ENCODE measurements at places on chromosomes 1 and 21. TPM values are rescaled to one million over a fixed set of nuclear protein-coding genes. Genes with fewer than 3 reads are reported as not detected.

The EFNA1 gene
- not detected for total RNA-seq

GRCh38 chr1:182405578-182405977 lies 5.1 kb upstream of the TEDDM1 start:
- no peak for DNase-seq

GRCh38 chr1:86913399-86913895 lies 479 bp downstream of the SELENOF start:
- DNase-seq, result peak; percentile 58

GRCh38 chr1:53057127-53057526 lies 4.9 kb upstream of the PODN start:
- DNase-seq, result no peak

DNA sequence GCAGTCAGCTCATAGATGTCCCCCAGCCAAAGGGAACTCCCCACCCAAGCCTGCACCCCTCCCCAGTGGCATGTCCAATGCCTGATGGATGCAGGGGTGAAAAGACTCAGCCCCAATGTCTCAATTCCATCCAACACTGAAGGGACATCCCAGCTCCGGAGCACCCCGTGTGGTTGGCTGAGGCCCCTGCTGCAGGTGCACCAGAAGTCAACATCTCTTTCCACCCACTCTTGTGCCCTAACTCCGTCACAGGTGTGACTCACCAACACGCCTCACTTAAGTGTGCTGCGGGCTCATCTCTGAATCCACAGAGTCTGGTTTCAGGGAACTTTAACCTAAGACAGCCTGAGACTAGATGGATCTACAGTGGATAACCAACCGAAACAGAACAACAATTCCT lies 40.9 kb upstream of the ZBTB18 start:
- no peak for DNase-seq

The EPS8L3 gene
- not detected for total RNA-seq

DNA sequence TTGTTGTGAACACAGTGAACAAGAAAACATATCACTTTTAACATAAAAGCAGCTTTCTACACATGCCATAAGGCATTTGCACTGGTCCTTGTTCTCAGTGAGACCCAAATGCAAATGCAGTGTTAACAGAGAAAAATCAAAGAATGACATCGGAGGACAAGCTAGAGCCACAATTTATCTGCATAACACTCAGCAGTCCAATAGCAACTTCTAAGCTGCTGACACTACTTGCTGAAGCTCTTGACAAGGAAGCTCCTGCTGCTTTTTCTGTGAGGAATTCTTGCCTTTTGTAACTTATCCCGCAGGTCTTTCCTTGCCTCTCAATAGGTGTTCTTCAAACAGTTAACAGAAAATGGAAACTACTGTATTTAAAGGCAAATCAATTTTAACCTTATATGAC lies 34.7 kb downstream of the USH2A start:
- DNase-seq, result no peak

- peak; percentile 32 for DNase-seq
These were observed 1.7 kb downstream of the NR5A2 start for GRCh38 chr1:200029035-200029821.

- DNase-seq, result no peak
These were observed 4.4 kb upstream of the CAPN2 start for GRCh38 chr1:223708001-223708359.

The KCNA3 gene
- 49.0 TPM for total RNA-seq

- DNase-seq, result no peak
These were observed 60.5 kb upstream of the CR2 start for GRCh38 chr1:207393610-207394009.

The UBXN10 gene
- 0.29 TPM for total RNA-seq

GRCh38 chr1:15433471-15433870 lies 4.8 kb upstream of the CTRC start:
- DNase-seq, result no peak

- DNase-seq, result no peak
These were observed 152.3 kb downstream of the DMRTA2 start for GRCh38 chr1:50270926-50271325.

The FAM177B gene
- not detected for total RNA-seq

The LORICRIN gene
- total RNA-seq, result not detected

The PLCH2 gene
- total RNA-seq, result 11.8 TPM

The LEFTY2 gene
- total RNA-seq, result not detected

GRCh38 chr1:19300211-19300610 lies 11.6 kb upstream of the AKR7A3 start:
- no peak for DNase-seq

DNA sequence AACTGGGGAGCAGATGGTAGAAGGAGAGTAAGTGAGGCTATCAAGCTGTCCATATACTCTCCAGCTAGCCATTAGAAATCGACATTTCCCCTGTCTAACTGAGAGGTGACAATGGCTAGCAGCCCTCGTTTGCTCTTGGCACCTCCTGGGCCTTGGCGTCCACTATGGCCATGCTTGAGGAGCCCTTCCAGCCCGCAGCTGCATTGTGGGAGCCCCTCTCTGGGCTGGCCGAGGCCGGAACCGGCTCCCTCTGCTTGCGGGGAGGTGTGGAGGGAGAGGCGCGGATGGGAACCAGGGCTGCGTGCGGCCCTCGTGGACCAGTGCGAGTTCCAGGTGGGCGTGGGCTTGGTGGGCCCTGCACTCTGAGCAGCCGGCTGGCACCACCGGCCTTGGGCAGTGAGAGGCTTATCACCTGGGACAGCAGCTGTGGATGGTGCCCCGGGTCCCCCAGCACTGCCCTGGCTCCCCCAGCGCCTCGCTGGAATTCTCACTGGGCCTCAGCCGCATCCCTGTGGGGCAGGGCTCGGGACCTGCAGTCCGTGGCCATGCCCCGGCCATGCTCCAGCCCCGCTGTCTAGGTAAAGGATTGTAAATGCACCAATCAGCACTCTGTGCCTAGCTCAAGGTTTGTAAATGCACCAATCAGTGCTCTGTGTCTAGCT lies 56.2 kb upstream of the PARP1 start:
- DNase-seq, result no peak

DNA sequence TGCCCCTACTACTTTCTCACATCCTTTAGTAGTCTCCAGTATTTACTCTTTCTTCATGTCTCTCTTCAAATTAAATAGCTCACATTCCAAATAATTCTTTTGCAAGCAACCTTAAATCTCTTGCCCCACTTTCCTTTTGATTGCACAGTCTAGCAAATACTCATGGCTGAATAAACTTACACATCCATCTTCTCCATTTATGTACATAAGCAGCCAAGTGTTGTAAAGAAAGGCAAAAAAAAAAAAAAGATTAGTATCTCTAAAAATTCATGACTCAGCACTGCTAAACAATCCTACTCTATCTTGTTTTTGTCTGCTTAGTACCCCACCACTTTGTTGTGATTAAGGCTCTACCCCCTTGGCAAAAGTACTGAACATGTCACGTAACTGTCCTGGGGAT lies 42.6 kb downstream of the F13B start:
- no peak for DNase-seq

DNA sequence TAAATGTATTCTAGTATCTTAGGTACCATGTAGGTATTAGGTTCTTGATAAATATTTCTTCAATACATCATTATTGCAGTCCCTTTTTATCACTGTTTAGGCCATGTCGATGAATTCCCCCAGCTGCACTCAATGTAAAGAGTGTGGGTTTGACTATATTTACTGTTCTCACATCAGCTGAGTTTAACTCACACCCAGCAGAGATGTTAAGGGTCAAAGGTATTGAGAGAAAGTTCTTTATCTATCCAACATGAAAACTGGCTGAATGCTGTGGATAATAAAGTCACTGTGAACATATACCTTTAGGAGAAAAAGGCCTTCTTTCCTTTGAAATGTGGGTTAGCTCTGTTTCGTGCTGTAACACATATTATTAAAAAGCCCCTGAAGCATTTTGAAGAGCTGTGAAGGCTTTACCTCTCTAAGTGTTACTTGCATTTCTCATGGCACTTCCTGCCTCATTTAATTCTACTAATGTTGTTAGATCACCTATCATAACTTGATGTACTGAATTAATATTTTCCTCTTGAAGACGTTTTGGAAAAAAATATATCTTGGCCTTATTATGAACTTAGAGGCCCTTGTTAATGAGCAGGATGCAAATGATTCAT lies 19.1 kb upstream of the LYST start:
- DNase-seq, result no peak

DNA sequence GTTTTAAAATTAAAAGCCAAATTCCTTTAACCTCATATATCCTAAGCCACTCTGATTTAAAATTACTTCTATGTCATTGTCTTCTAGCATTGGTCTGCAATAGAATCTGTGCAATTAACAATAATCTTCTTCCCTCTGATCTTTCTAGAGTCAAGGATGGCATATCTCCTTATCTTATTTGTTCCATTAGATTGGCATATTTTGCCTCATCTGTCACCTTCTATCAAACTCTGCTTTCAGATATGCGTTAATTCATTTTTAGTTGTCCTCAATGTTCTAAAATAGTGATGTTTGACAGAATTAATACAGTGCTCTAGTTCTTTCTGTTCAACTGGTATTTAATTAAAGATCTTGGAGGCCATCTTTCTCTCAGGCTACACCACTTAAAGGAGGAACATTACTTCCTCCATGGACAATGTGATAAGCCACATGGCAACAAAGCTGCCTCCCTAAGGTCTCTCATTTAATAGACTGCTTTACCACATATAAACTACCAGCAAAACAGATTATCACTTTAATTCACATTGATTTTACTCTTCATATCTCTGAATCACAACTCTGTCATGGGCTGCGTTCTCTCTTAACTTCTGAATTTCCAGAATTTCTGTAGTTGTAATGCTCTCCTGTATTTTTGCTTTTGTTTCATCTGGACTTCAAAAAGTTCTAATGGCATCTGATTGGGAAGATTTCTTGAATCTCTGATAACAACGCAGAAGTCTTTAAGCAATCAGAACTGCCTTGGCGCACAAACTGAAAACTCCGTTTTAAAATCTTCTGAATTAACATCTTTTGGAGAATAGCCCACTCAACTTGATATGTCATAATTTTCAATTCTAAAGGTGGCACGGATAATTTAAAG lies 2.8 kb downstream of the NRIP1 start:
- no peak for DNase-seq

- DNase-seq, result no peak
These were observed 89.0 kb downstream of the SLC45A1 start for GRCh38 chr1:8406960-8407359.

- DNase-seq, result peak; percentile 85
These were observed at the start of gene IL20 for GRCh38 chr1:206864939-206865671. IL20 (plus strand) TSS chr1:206865623; CDS start chr1:206865853, 230 bp downstream.

DNA sequence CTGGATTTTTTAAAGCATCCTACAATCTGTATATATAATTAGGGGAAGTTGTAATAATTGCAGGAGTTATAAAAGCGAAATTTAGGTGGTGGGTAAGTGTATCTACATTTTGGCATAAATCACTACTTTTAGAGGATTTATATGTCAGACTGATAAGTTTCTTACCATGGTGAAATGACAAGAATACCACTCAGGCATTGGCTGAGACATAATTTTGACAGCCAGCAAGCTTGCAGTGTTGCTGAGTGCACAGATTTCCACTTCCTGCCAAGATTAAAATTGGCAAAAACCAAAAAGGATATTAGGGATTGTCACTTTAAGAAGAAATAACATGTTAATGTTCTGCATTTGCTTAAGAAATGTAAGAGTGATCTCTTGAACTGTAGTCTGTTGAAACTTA lies 28.2 kb downstream of the NFIA start:
- no peak for DNase-seq

DNA sequence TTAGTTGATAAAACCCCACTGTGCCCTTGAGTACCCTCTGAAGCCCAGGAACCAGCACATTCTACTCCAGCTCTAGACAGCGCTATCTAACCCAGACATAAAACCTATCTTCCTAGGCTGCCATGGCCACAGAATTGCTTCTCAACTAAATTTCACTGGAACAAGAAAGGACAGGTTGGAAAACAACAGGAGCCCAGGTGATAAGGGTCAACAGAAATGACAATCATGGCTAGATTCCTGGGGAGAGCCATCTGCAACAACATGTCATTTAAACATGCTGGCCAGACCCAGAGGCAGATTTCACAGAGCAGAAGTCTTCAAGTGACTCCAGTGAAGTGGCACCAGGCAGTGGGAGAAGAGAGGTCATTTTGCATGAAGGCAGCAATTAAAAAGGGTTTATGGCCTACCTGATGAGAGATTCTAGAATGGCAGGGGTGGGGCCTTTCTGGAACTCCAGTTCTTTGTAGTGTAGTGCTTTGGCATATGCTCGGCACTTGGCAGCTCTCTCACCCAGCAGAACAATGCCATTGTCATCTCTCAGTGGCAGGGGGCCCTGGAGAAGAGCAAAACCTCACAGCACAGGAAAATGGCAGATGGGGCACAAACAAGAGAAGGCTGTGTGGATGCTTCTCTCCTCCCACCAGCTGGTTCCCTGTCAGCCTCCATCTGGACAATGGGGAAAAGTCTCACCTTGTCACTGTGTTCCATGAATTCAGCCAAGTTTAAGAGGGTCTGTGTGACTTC lies 9.9 kb downstream of the ANGPTL7 start:
- no peak for DNase-seq

DNA sequence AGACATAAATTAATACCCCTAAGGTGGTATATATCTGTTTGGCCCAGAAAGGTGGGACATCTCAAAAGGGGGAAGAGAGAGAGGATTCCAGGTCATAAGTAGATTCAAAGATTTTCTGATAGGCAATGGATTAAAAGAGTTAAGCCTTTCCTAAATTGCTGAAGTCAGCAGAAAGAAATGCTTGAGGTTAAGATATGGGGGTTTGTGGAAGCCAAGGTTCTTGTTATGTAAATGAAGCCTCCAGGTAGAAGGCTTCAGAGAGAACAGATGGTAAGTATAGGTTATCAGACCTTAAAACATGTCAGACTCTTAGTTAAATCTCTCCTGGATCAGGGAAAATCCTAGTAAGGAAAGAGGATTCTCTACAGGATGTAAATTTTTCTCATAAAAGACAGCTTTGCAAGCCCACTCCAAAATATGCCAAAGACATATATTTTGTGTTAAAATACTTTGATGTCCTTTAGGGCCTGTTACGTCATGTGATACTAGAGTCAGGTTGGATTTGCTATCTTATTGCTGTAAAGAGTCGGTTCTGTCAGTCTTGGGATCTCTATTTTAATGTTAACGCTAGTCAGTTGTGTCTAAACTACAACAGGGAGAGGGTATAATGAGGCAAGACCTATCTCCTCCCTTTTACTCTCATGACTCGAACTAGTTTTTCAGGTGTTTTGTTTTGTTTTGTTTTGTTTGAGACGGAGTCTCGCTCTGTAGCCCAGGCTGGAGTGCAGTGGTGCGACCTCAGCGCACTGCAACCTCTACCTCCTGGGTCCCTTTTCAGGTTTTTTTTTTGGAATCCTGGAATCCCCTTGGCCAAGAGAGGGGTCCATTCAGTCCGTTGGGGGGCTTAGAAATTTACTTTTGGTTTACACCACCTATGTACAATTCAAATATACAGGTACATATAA lies 30.6 kb downstream of the RGS2 start:
- no peak for DNase-seq

The S1PR1 gene
- total RNA-seq, result 72.8 TPM
